ENCODE measurements at places on chromosomes 13 and 19. TPM values are rescaled to one million over a fixed set of nuclear protein-coding genes. Genes with fewer than 3 reads are reported as not detected.

DNA sequence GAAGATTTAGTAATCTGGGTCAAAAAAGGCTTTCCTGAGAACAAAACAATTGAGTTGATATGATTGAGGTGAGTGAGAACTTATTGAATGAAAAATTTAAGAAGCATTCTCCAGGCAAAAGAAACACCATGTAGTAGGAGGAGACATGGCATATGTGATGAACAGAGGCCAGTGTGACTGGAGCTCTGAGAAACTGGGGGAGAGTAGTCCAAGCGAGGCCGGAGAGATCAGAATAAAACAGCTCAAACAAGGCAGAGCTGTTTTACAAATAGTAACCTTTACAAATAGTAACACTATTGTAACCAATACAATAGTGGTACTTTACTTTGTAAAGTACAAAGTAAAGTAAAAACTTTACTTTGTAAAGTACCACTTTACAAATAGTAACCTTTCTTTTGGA, 1159.1 kb downstream of the PCDH9 start:
- no peak overlapping the region for H3K27ac ChIP-seq
- no peaks in the 10 kb centered on the region for H3K36me3 ChIP-seq
- no peaks in the 10 kb centered on the region for H3K27me3 ChIP-seq

DNA sequence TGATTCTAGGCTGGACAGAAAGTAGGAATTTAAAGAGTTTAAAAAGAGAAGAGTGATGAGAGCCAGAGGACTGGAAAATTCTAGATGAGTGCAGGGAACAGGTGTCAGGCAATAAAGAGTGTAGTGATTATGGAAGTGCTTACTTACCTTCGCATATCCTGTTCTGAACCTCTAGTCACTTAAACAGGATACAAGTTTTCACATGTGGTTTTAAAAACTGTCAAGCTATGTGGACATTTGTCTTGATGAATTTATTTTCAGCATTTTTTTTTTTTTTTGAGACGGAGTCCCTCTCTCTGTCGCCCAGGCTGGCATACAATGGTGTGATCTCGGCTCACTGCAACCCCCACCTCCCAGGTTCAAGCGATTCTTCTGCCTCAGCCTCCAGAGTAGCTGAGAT, 34.3 kb upstream of the IL17D start:
- DNase-seq = no peak
- H3K36me3 ChIP-seq = no peaks in the 10 kb centered on the region
- no peaks in the 10 kb centered on the region for H3K27me3 ChIP-seq
- H3K4me1 ChIP-seq = no peaks in the 10 kb centered on the region

- no peak overlapping the region for H3K27ac ChIP-seq
- H3K4me3 ChIP-seq = no peak overlapping the region
- H3K36me3 ChIP-seq = no peaks in the 10 kb centered on the region
- H3K4me1 ChIP-seq = no peaks in the 10 kb centered on the region
- no peaks in the 10 kb centered on the region for H3K27me3 ChIP-seq
These were observed 82.5 kb downstream of the KLF5 start for GRCh38 chr13:73141292-73141771.

- H3K36me3 ChIP-seq = peaks cover 8% of the 10 kb centered on the region
- peaks cover 42% of the 10 kb centered on the region for H3K4me1 ChIP-seq
- DNase-seq = no peak
- H3K27me3 ChIP-seq = no peaks in the 10 kb centered on the region
- H3K27ac ChIP-seq = peak overlapping the region; percentile 96
These were observed 404 bp upstream of the IL27RA start for GRCh38 chr19:14030997-14031718.

DNA sequence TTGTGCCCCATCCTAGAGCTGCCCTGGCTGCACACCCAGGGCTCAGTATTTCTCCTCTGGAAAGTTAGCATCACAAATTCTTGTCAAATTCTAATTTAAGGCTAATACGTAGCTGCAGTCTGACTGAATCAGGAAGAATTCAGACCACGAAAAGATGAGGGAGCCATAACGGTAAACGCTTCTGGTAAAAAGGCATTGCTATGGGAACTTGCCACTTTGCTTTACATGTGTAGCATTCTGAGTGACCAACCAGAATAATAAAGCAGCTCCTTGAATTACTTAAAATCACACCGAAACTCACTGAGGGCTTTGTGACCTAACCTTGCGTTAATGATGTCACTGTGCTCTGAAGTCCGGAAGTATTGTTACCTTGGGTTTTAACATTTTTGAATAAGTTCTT, 286.6 kb upstream of the TMTC4 start:
- H3K27me3 ChIP-seq = no peaks in the 10 kb centered on the region
- no peak overlapping the region for H3K27ac ChIP-seq
- no peak overlapping the region for H3K4me3 ChIP-seq
- H3K36me3 ChIP-seq = no peaks in the 10 kb centered on the region
- no peaks in the 10 kb centered on the region for H3K4me1 ChIP-seq

- no peaks in the 10 kb centered on the region for H3K36me3 ChIP-seq
- peaks cover 11% of the 10 kb centered on the region for H3K27me3 ChIP-seq
- peaks cover 80% of the 10 kb centered on the region for H3K4me1 ChIP-seq
- no peak overlapping the region for H3K27ac ChIP-seq
- no peak overlapping the region for H3K4me3 ChIP-seq
These were observed 1.1 kb upstream of the LTBP4 start for GRCh38 chr19:40599902-40600569.

- no peak overlapping the region for H3K4me3 ChIP-seq
- no peak overlapping the region for H3K27ac ChIP-seq
- H3K4me1 ChIP-seq = no peaks in the 10 kb centered on the region
- DNase-seq = no peak
These were observed 39.2 kb upstream of the CSNK1A1L start for GRCh38 chr13:37144661-37145060.

DNA sequence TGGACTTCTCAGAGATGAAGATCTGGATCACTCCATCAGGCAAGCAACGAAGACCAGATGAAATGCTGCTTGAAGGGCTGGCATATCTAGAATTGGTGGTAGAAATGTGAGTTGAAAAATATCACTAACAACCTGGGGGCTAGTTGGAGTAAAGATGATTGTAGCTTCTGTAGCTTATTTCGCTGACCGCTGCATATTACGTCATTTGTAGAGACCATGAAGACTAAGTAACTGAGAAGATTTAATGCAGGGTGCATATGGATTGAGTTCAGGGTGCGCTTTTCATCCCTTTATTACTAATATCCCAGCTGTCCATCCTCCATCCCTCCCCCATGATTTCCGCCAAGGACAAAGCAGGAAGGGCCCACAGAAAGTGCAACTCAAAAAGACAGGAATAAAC, 1364.0 kb downstream of the PCDH9 start:
- H3K27me3 ChIP-seq = no peaks in the 10 kb centered on the region
- H3K27ac ChIP-seq = no peak overlapping the region
- H3K4me1 ChIP-seq = no peaks in the 10 kb centered on the region
- DNase-seq = no peak
- no peaks in the 10 kb centered on the region for H3K36me3 ChIP-seq

DNA sequence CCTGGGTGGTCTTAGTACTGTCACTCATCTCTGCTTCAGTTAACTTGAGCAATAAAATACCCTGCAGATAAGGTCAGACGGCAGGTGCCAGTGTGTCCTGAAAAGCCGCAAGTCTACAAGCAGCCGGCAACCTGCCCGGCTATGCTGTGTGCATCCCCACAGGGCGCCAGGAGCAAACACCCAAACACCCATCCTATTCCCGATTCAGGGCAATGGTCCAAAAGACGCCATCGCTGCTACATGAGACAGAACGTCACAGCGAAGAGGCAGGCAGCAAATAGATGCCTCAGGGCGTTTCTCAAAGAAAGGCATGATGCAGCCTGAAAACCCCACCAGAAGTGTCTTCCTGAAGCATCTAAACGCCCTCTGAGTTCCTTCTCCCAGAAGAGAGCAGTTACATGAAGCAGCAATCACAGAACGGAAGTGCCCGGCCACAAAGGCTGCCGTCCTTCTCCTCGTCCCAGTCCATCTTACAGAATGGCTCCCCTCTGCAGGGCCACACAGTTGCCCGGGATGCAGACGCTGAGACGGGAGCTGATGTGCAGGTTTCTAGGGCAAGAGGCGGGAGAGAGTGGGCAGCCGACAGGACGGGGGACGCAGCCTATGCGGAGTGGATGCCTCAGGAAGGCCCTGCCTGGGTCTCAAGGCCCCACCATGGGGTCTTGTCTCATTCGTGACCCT, 35.1 kb downstream of the RASA3 start:
- peaks cover 60% of the 10 kb centered on the region for H3K4me1 ChIP-seq
- H3K27ac ChIP-seq = no peak overlapping the region
- peaks cover 49% of the 10 kb centered on the region for H3K36me3 ChIP-seq

GRCh38 chr13:99626461-99627082, 125.3 kb downstream of the TM9SF2 start:
- no peaks in the 10 kb centered on the region for H3K4me1 ChIP-seq
- no peak for DNase-seq
- no peaks in the 10 kb centered on the region for H3K36me3 ChIP-seq

DNA sequence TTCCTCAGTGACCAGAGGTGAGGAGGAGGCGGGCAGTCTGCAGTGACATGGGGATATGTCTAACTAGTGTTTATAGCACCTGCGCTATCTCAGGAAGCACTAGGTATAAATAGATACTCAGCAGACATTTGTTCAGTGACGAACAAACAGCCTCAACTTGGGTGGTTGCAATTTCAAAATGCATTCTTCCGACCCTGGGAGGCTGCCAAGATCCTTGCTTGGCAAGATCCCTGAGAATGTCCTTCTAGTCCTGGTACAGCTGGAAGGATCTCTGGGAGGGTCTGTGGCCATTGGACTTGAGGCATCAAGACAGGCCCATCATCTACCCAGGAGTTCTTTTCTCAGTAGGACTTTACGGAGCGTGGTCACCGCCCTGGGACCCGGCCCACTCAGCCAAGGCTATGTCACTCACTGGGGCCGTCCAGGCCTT, 299.5 kb downstream of the ZNF536 start:
- H3K27me3 ChIP-seq = no peaks in the 10 kb centered on the region
- no peak overlapping the region for H3K4me3 ChIP-seq
- DNase-seq = no peak
- no peaks in the 10 kb centered on the region for H3K36me3 ChIP-seq

DNA sequence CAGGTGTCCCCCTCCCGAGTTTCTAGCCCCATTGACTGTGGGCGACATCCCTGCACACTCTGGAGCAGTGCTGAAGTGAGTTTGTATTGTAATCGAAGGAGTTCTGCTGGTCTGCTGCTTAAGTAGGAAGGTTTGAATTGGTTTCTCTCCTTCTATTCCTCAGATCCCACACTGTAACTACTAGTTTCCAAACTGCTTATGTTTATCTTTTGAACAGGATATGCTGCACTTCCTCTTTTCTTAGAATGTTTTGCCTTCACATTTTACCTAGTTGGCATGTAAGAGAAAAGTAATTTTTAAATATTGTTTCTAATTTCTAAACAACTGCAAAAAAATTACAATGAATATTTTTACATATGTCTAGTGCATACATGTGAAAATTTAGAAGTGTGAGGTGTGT, 511.8 kb downstream of the KLF12 start:
- H3K27ac ChIP-seq = no peak overlapping the region
- peaks cover 19% of the 10 kb centered on the region for H3K4me1 ChIP-seq
- H3K27me3 ChIP-seq = peaks cover 2% of the 10 kb centered on the region
- H3K36me3 ChIP-seq = no peaks in the 10 kb centered on the region
- no peak for DNase-seq
- peak overlapping the region; percentile 11 for H3K4me3 ChIP-seq

- no peak overlapping the region for H3K4me3 ChIP-seq
- no peak overlapping the region for H3K27ac ChIP-seq
- H3K36me3 ChIP-seq = no peaks in the 10 kb centered on the region
These were observed 101.4 kb downstream of the LACC1 start for GRCh38 chr13:43981091-43981490.

DNA sequence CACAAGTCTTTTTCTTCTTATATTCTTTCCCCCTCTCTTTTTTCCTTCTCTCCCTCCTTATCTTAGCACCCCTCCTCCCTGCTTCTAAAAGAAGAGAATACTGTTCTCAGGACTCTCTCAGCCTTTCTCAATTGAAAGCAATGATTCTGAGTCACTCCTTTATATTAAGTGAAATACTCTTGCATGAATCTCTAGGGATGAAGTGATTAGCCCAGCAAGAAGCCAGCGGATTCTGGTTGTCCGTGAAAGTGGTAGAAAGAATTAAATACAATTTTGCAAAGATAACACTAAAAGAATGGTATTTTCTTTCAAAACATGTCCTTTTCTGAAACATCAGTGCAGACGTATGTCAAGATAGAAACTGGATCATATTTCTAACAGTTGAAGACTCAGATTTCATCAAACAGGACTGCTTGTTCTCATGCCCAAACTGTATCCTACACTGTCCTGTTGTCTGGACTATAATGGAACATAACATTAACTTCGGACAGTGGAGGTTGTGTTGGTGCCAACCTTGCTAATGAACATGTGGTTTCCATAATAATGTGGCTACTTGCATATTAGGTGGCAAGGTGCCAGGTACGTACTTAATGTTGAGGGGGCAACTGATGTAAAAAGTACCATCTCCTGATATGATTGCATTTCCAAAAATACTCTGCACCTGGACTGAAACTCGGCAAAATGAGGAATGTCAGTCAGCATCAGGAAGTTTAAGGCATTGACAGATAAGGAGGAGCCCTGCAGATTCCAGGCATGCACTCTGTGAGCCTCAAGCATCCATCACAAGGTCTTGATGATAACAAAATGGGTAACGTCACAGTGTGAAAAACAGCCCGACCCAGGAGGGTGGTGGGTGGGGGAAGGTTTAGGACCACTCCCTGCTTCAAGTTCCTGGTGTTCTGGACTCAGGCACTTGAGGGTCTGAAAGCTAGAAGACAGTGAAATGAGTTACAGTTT, 357.2 kb downstream of the DLEU7 start:
- DNase-seq = no peak
- H3K27ac ChIP-seq = no peak overlapping the region
- H3K36me3 ChIP-seq = no peaks in the 10 kb centered on the region
- no peak overlapping the region for H3K4me3 ChIP-seq
- H3K27me3 ChIP-seq = peaks cover 3% of the 10 kb centered on the region

DNA sequence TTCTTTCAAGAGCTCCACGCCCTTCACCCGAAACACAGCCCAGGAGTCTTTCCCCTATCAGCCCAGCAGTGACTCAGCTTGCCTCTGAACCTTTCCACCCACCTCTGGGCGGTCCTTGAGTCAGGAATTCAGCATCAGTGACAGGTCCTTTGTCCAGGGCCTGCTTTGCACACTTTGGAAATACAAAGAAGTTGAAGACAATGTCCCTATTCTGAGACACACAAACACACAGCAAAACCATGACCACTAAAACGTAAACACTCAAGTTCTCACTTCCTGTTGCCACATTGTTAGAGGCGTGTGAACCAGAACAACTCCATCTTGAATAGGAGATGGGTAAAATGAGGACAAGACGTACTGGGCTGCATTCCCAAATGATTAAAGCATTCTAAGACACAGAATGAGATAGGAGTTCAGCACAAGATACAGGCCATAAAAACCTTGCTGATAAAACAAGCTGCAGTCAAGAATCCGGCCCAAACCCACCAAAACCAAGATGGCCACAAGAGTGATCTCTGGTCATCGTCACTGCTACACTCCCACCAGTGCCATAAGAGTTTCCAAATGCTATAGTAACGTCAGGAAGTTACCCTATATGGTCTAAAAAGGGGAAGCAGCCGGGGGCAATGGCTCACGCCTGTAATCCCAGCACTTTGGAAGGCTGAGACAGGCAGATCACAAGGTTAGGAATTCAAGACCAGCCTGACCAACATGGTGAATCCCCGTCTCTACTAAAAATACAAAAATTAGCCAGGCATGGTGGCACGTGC, 49.2 kb upstream of the ATP12A start:
- H3K4me1 ChIP-seq = peaks cover 20% of the 10 kb centered on the region
- no peak overlapping the region for H3K4me3 ChIP-seq
- no peaks in the 10 kb centered on the region for H3K36me3 ChIP-seq
- DNase-seq = no peak

GRCh38 chr19:8045872-8046568, 6.5 kb upstream of the CCL25 start:
- H3K4me1 ChIP-seq = peaks cover 9% of the 10 kb centered on the region
- no peak overlapping the region for H3K4me3 ChIP-seq
- H3K27ac ChIP-seq = no peak overlapping the region
- no peak for DNase-seq

Gene C1QTNF9
- 0.20 TPM for total RNA-seq

Gene TEX101
- total RNA-seq = not detected
